ENCODE measurements at places on chromosomes 1 and 21.
A peak's percentile ranks its signal among the peaks of the same experiment; 100 is the strongest.

- DNase-seq, result no peak
These were observed 18.0 kb upstream of the OLIG1 start for GRCh38 chr21:33051925-33052324.

DNA sequence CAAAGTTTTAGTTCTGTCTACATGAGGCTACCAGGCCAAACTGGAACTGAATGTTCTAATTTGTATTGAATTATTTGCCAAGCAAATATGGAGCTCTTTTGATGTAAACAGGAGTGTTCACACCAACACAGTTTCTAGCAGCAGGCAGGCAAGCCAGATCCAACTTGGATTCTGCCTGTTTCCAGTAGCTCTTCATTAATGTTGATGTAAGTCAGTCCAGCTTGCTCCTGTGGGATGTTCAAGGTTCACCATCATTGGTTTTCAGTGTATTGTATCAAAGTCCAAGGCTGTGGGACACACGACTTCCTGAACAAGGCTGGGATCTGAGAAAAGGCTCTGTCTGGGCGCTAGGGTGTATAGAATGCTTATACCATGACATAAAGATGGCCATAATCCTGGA lies 68.1 kb downstream of the PAPPA2 start:
- DNase-seq, result no peak

GRCh38 chr1:92881391-92881790 lies 49.6 kb downstream of the RPL5 start:
- no peak for DNase-seq

- DNase-seq, result no peak
These were observed 198.9 kb upstream of the UBE2U start for GRCh38 chr1:64004451-64005025.

GRCh38 chr1:150406483-150406882 lies 42.5 kb downstream of the RPRD2 start:
- no peak for DNase-seq

- no peak for DNase-seq
These were observed 212.8 kb downstream of the FMN2 start for GRCh38 chr1:240304466-240304865.

DNA sequence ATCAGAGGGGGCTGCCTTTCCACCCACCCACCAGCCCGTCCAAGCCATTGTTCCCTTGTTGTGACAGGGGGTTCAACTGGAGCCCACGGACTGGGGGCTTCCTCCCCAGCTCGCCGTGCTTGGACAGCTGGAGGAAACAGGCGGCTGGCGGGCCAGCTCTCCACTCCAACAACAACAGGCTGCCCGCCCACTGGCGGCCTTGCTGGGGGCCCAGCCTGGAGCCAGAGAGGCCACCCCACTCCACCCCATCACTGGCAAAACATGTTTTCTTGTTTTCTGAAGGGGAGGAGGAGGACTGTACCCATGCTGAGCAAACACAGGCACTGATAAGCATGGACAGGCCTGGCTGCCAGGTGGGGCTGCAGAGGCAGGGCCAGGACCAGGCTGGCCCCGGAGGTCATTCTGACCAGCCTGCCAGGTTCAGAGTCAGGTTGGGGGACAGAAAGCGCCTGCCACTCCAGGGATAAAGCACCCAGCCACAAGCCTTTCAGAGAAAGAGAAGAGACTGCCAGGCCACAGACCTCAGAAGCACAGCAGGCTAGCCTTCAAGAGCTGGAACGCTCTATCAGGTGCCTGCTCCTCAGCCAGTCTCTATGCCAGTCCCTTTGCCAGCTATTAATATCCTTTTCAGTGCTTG lies 32.8 kb downstream of the GJA4 start:
- no peak for DNase-seq

DNA sequence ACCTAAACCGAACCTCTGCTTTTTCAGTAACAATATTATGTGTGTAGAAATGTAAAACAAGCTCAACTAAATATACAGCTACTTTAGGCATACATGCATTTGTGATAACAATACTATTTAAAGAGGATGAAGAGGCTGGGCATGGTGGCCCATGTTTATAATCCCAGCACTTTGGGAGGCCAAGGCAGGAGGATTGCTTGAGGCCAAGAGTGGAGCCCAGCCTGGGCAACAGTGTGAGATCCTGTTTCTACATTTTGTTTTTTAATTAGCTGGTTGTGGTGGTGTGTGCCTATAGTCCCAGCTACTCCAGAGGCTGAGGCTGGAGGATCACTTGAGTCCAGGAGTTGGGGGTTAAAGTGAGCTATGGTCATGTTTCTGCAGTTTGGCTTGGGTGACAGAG lies 73.6 kb upstream of the LYPLAL1 start:
- no peak for DNase-seq

- no peak for DNase-seq
These were observed 633.2 kb upstream of the NEGR1 start for GRCh38 chr1:72915581-72915980.

DNA sequence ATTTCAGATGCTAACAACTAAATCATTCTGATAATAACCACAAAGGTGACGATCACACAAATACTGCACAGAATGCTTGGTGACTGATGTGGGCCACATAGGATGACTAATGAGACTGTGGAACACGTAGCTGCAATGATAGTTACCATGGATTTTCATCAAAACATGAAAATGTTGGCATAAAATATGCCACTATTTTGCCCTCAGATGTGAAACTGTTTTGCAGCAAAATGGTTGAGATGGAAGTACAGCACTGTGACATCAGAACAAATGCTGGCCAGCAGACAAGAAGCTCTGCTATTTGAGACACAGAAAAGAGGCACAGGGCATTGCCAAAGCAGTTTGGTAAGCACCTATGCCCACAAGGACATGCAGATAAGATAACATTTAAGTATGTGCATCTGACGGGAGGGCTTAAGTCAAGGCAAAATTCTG lies 83.8 kb downstream of the NIBAN1 start:
- DNase-seq, result no peak

- no peak for DNase-seq
These were observed 6.4 kb downstream of the PPP2R5A start for GRCh38 chr1:212291505-212292134.

DNA sequence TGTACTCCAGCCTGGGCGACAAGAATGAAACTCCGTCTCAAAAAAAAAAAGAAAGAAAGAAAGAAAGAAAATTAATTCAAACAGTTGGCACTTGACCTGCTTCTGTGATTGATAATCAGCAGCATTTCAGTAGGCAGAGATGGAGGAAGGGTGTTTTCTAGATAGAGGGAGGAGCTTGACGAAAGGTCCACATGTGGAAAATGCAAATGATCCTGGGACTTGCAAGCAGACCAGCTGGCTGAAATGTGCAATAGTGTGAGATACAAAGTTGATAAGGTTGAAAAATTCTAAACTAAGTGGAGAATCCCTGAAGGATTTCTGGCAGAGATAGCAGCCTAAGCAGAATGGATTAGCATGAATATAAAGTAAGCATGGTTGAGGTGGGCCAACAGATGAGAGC lies 4.2 kb downstream of the ELAPOR1 start:
- no peak for DNase-seq

GRCh38 chr1:172657586-172657985 lies 1.3 kb upstream of the FASLG start:
- peak; percentile 77 for DNase-seq

DNA sequence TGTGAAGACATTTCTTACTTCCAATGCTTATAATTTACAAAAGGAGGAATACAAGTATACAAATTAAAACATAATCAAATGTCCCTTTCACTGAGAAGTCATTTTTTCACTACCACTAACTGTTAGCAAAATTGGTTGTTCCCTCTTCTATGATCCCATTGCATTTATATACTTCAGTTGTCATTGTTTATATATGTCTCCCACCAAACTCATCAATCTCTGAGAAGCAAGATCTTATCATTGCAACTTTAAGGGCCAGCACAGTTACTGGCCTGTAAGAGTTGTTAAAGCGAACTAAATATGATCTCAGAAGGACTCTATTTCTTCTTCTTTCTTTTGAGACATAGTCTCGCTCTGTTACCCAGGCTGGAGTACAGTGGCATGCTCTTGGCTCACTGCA lies 223.3 kb upstream of the DMRTA2 start:
- no peak for DNase-seq

DNA sequence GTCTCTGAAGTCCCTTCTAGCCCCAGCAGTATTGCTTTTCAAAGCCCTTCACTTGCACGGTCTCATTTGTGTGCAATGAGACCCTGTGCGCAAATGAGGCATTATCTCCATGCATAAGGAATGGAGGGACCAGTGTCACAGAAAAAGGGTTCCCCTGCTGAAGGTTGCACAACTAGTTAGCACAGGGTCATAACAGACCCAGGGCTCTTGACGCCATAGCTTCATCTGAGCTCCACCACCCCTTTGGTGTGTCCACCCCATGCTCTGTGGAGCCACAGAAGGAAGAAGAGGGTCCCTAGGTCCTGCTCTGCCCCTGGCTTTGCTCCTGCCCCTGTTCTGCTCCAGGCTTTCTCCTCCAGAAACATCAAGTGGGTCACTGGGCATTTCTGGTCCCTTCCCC lies 12.6 kb downstream of the SH2D2A start:
- DNase-seq, result no peak

DNA sequence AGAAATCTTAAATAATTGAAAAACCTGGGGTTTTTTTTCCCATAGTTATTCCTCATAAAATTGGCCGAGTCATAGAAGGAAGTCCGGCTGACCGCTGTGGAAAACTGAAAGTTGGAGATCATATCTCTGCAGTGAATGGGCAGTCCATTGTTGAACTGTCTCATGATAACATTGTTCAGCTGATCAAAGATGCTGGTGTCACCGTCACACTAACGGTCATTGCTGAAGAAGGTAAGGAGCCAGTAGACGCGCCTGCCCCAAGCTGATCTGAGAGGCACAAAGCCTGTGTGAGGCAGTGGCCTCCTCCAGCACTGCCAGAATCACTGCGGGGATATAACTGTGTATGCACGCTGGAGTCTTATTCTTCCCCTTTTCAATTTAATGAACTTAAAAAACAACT lies 100.3 kb downstream of the PHTF1 start:
- no peak for DNase-seq

DNA sequence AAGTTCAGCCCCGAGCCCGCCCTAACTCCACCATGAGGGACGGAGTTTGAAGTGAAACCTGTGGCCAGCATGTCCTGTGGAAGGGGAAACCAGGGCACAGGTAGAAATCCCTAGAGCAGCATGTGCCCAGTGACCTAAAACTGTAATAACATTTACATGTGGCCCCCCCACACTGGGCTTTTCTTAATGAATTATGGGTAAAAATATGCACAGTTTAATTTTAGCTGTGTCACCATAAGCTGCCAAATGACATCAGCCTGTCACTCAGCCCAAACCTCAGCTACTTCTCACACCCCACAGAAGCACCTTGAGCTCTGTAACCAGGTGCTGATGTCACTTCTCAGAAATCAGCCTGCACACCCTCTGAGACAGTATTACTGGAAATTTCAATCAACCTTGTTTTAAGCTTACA lies 50.0 kb upstream of the SLC19A1 start:
- DNase-seq, result no peak

DNA sequence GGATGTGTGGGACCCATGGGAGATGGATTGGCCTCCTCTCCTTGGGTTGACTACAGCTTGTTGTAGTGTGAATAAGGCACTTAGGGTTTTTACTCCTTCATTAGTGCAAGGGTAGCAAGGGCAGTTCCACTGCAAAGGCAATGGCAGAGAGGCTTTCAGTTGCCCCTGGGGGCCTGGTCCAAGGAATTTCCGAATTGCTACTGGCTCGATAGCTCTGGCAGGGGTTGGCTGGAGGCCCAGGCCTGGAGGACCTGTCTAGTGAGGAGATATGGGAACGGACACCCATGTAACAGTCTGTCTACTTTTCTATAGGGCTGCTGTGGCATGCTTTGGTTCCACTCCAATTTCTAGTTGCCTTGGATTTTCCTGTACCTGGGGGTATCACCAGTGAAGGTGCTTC lies 218.9 kb upstream of the C1orf105 start:
- no peak for DNase-seq

DNA sequence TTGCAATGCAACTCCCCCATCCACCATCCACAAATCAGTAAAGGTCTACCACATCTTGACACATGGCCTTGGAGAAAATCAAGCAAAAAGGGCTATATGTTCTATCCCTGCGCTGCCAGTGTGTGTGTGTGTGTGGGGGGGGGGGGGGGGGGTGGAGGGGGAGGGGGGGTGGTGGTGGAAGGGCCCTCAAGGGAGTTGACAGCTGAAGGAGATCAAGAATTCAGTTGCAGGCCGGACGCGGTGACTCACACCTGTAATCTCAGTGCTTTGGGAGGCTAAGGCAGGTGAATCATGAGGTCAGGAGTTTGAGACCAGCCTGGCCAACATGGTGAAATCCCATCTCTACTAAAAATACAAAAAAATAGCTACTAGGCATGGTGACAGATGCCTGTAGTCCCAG lies 37.6 kb upstream of the CLIC4 start:
- no peak for DNase-seq

DNA sequence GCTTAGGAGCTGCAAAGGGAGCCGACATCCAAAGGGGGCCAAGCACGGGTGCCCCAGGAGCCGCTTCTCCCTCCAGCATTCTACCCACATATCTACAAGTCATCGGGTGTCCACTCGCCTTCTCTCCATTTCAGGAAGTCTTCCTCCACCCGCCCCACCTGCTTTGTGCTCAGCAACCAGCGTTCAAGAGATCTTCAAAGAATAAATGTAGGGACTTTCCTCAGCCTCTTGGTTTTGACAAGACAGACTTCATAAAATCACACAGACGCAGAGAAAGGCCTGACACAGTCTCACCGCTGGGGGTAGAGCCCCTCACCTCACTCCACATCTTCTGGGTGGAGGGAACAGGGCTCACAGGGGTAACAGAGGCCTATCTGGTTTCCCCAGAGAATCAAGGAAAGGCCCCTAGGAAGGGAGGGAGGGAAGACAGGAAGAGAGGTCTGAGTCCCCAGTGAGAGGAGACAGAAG lies 49.5 kb downstream of the SSBP3 start:
- no peak for DNase-seq

DNA sequence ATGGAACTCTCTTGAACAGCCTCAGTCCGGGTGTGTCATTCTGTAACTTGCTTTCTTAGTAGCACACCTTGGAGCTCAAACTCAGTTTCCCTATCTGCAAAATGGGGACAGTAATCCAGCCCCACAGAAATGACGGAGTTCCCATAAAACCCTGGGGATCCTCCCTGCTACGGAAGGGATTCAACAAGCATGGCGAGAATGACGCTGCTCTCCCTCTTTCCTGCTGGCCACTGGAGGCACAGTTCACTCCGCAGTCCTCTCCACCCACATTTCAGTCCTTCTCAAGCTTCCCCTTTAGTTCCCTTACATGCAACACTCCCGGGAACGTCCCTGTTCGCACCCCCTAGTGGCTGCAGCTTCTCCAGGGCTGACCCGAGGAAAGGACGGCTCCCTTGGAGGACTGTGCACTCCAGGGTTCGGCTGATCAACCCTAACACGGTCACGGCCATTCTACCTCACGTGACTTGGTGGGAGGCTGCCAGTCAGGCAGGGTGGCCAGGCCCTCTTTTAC lies 20.6 kb downstream of the RUNX3 start:
- no peak for DNase-seq

Measured in cardiac septum (tissue), 1 donor.